ENCODE measurements at places on chromosomes 6 and 20.

DNA sequence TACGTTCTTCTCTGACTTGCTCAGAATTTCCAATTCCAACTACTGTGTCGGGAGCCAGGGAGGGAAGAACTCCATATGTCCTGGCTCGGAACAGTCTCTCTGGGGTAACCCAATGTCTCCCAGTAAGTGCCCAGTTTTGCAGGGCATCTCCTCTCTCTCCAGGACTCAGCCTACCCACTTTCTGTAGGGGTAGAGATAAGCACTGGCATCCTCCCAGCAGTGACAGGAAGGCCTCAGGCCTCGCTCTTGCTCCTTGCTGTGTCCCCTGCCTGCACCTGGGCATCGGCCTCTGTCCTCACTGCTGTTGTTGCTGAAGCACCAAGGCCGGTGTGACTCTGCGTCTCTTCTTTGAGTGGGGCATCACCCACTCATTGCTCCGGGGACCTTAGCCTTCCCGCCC is 388.9 kb upstream of the JARID2 start:
- no peak for DNase-seq

- DNase-seq, result no peak
Observed at GRCh38 chr6:63493557-63493956, 78.7 kb upstream of the LOC128125822 start.

DNA sequence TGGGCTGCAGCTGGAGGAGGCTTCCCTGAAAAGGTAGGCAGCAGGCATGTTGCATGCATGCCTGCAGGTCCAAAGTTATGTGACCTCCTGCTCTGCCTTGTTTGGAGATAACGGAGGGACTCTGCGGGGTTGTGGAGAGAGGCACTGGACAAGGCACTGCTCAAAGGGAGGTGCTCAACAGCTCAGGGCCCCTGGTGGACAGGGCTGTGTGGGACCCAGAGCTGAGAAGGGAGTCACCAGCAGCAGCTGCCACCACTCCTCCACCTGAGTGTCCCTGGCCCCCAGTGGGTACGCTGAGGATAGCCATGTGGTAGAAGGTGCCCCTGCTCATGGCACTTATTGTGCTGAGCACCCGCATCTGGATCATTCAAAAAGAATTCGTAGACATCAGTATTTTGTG is 15.5 kb upstream of the CST8 start:
- DNase-seq, result no peak

- no peak for DNase-seq
Observed at GRCh38 chr20:50788045-50788991, 6.5 kb upstream of the BCAS4 start.

Measured in stimulated activated CD4-positive, alpha-beta T cell treated with anti-CD3 and anti-CD28 coated beads, Interleukin-4, amount 100 ng/mL, for 1 hour (primary cell).